ENCODE measurements at places on chromosomes 2 and 18.

DNA sequence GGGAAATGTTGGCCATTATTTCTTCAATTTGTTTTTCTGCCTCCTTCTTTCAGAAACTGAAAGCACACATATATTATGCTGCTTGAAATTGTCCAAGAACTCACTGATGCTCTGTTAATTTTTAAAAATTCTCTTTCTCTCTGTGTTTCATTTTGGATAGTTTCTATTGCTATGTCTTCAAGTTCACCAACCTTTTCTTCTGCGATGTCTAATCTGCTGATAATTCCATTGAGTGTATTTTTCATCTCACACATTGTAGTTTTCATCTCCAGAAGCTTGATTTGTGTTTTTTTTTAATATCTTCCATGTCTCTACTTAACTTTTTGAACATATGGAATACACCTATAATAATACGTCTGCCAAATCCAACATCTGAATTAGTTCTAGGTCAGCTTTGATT is 98.1 kb upstream of the TGFA start:
- no peak for DNase-seq

DNA sequence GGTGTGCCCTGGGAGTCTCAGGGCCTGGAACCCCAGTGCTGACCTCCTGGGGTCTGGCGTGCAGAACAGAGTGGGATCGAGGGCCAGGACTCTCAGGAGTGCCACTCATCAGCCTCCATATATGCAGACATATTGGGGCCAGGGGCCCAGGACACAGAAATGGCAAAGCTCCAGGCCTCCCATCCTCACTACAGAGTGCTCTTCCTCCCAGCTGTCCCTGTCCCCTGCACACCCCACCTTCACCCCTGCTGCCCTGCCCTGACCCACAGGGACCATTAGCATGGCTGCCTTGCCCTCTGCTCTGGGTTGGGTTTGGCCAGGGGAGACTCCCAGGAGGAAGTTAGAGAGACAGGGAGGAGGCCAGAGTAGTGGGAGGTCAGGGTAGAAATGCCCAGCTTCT is 2.8 kb downstream of the TEX51 start:
- DNase-seq = no peak

- DNase-seq = no peak
Observed at GRCh38 chr2:112006076-112006410, 49.0 kb upstream of the TMEM87B start.

DNA sequence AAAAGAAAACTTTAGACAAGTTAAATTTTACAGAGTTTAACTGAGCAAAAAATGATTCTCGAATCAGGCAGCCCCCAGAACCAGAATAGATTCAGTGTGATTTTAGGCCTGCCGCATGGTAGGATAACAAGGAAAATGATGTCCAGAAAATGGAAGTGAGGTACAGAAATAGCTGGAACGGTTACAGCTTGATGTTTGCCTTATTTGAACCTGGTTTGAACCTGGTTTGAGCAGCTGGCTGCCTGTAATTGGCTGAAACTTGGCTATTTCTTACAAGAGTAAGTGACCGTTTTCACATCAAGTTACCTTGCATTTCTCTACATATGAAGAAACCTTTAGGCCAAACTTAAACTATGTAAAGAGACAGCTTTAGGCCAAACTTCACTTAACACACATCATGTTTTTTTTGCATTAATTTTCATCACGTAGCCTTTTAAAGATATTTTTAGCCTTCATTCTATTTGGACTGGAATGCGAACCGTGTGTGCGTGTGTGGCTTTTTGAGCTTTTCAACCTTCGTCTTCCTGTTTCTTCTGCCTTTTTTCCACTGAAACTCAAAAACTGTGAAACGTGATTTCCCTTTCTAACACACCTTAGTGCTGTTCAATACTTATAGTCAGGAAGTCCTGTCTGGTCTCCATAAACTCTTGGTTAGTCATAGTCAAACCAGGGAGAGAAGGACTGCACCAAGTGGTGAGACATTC is 4.5 kb upstream of the POLE4 start:
- DNase-seq = no peak

DNA sequence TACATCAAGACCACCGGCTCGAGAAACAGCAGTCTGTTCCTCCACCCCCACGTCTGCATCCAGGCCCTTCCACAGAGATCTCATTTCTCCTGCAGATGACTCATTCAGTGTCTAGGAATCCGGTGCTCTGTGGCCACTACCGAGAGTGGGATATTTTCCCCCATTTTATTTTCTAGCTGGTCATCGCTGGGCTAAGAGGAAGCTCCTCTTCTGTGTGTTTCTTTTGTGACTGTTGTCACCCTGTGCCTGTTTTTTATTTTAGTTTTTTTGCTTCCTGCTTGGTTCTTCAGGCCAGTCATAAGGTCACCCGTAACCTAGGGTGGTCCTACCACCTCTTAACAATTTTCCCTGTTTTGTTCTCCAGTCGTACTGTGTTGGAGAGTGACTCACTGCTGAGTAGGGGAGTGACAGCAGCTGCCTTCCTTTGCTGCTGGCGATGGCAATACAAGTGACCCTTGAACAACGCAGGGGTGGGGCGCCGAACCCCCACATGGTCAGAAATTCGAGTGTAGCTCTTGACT is 6.7 kb downstream of the RAMP1 start:
- no peak for DNase-seq

- DNase-seq = no peak
Observed at GRCh38 chr2:54042341-54042740, 71.5 kb upstream of the PSME4 start.

- no peak for DNase-seq
Observed at GRCh38 chr2:155273323-155273722, 574.8 kb downstream of the KCNJ3 start.

DNA sequence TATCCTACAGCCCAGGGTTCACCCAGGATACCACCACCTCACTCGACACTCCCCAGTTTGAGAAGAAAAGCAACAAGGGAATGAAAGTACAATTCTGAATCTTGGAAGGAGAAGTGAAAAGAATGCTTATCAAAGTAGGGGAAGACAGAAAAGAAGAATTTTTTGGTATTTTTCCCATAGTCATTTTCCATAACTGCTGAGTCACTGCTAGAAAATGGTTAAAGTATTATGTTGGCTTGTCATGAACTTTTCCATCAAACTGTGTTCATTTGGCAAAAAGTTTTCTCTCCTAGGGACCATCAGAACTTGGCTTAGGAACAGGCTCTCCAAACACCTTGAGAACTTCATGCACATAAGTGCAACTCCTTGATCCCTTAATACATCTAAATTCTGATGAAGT is 192.0 kb downstream of the BCL11A start:
- DNase-seq = no peak

- DNase-seq = no peak
Observed at GRCh38 chr2:240056678-240057077, 3.4 kb upstream of the OR6B3 start.

- peak; percentile 68 for DNase-seq
Observed at GRCh38 chr2:42828487-42829425, 36.4 kb upstream of the HAAO start.

DNA sequence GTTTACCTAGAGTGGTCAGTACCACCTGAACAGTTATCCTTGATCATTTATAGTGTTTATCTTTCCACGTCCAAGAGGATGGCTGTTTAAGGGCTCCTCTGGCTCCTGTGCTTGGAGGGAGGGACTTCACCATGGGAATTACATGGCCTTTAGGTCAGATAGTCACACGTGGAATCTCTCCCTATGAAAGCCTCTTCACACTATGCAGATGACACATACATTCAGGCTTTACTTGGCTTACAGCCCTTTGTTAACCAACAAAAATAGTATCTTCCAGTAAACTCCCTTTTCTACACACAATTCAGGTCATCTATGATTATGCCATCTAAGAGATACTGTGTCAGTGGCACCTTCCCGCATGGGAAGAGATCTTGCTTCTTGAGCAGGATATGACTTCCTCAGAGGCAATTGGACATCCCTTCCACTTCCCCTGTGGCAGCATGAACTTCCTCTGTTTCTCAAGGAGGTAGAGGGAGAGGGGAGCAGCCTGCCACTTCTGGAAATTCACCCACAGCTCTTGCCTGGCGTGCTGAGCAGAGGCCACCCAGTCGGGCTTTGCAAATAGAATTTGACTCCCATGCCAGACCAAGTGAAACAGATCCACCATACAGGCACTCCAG is 53.5 kb downstream of the COLEC12 start:
- no peak for DNase-seq

DNA sequence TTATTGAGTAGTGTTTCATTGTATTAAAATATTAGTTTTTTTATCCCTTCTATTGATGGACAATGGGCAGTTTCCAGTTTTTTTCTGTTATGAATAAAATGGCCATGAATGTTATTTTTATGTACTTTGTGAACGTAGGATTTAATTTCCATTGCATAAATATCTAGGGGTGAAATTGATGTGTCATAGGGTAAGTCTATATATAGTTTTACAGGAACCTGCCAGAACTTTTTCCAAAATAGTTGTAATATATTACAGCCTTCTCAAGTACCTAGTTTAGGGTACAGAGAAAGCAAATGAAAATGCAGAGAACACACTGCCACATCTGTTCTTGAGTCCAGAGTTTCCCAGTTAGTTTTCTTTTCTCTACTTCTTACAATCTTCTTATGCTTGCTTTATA is 378.6 kb downstream of the MEIS1 start:
- no peak for DNase-seq

- DNase-seq = no peak
Observed at GRCh38 chr18:75293591-75293990, 83.0 kb downstream of the TSHZ1 start.

GRCh38 chr2:173351879-173352278 is 2.8 kb upstream of the CDCA7 start:
- DNase-seq = no peak

DNA sequence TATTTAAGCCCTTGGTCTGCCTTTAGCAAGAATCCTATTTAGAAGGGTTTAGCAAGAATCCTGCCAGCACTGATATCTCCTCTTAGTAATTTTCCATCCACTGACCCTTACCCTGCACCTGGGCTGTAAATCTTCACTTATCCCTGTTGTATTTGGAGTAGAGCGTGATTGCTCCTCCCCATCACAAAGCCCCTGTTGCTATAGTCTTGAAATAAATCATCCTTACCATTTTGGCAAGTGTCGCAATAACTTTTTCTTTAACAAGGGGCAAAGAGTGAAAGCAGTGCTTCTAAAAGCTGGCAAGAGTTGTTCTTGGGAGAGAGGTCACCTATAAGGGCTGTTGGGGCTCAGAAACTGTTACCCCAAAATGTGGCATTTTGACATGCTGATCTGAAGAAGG is 3.7 kb upstream of the SCTR start:
- DNase-seq = no peak

DNA sequence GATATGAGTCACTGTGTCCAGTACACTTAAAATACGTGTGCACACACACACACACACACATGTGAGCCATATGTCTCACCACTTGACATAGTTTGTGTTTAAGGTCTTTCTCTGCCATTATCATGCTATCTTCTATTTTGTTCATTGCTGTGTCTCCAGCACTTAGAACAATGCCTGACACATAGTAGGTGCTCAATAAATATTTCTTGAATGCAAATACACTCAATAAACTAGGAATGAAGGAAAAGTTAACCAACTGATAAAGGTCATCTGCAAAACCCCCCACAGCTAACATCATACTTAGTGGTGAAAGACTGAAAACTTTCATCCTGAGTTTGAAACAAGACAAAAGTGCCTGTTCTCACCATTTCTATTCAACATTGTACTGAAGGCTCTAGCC is 4.4 kb downstream of the MOCOS start:
- DNase-seq = no peak

GRCh38 chr2:110771547-110772382 is 39.4 kb downstream of the ACOXL start:
- DNase-seq = no peak

DNA sequence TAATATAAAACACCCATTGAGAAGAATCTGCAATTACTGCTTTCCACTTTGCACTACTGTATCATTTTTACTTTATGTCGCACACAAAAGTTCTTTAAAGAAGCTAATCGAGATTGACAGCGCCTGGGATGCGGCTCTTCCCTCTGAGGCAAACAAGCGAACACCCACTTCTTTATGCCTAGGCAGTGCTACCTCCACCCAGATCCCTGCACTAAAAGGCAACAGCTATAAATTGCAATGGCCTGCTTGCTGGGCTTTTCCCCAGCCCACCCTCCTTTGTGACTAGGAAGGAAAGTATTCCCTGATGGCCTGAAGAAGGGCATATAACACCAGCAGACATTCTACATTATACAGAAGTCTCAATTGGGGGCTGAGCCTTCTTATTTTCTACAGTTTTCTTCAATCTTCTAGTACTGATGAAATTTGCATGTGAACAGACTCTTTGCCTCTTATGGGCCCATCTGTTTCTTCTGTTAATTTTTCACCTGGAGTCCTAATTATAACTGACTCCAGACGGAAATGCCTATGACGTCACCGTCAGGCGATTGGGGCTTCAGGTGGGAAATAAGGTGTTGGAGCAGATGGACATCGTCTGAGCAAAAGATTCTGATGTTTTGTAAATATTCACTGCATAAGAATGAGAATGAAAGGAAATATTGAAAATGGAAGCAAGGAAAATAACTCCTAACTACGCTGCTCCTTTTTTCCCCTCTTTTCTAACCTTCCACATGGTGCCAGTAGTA is 138.9 kb upstream of the DCC start:
- no peak for DNase-seq

DNA sequence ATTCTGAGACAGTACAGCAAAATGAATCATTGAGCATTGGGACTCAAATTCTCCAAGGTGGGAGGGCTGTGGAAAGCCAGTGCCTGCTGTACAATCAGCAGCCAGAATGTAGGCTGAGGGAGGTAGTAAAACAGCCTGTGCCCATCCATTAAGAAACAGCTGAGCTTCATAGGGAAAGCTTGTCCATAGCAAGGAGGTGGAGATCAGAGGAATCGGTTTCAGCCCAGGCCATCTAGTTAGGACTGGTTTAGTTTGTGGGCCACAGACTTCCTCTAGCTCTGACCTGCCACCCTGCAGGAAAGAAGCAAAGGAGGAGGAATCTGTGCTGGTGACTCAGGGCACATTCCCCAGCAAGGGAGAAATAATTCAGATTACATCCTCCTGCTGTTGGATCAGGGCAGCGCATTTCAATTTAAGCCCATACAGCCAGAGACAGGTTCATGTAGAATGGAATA is 333.4 kb downstream of the SETBP1 start:
- DNase-seq = no peak

DNA sequence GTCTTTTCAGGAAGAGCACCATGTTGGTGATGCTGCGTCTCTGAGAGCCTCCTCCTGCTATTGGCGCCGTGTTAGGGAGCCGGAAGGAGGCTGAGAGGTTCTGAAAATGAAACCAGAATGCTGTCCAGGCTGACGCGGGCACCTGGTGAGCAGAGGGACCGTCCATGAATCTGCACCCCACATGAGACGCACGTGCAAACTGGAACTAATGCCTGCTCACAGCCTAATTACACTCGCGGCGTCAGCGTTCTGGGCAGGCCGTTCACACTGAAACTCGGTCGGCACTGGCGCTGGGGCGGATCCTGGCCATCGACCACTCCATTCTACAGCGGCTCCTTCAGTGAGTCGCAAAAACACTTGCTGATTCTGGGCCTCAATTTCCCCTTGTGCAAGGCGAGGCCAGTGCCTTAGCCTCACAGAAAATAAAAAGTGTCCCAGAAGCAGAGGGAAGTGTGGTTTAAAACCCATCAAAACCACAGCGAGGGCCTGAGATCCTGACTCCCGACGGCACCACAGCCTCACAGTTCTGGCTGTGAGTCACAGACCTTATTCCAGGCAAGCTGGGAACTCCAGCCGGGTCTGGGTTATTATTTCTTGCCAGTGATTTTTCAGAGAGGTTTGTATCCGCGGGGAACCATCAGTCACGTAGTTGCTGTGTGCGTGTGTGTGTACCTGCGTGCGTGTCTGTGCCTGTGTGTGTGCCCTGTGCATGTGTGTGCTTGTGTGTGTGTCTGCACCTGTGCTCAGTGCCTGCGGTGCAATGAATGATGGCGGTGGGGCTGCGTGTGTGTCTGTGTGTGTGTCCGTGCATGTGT is 49.1 kb upstream of the CTDP1 start:
- no peak for DNase-seq
